Hematopoietic multipotent progenitor cell treated with erythropoietin and hydrocortisone succinate and interleukin-3 and kit ligand, for 8 days (in vitro differentiated cells): ENCODE measurements at places on chromosomes 12 and 14.
A peak's percentile ranks its signal among the peaks of the same experiment; 100 is the strongest.

DNA sequence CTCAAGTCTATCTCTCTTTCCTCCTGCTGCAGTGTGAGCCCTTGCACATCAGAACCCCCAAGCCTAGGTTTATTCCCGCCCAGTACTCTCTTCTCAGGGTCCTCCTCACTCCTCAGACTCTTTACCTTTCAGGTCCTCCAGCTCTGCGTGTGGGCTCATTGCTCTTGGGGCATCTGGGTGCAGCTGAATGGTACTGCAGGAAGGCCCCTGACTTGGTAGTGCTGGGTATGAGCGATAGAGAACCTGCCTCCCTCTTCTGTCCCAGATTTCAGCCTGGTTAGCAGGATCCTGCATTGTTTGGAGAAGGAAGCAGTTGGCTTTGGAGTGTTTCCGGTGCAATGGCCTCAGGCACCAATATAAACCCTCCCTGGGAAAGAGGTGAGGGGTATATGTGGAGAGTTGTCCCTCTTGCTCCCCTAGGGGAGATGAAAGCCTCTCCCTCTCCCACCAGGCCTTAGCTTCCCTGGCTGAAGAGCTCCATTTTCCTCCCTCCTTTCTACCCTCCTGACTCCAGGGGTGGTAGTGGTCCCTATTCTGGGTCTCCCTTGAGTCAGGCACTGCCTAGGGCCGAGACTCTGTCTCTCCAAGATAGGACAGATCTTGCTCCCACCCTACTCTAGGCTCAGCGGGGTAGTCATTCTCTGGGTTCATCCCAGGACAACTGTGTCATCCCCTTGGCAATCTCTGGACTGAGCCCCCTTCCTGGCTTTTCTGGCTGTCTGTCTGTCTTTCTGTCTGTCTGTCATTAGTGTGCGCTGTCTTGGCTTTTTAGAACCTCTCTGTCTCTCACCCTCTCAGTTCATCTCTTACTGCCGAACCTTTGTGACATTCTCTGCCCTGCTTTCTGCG is 3.8 kb downstream of the LRP1 start:
- peak; percentile 23 for DNase-seq

GRCh38 chr12:94571556-94571955 is 78.8 kb downstream of the TMCC3 start:
- no peak for DNase-seq

GRCh38 chr14:69049675-69050074 is 70.6 kb upstream of the ACTN1 start:
- no peak for DNase-seq

- DNase-seq: no peak
Measured at GRCh38 chr12:3533703-3534386, 42.8 kb downstream of the PRMT8 start.

GRCh38 chr14:22579236-22579635 is 9.8 kb downstream of the DAD1 start:
- peak; percentile 45 for DNase-seq

DNA sequence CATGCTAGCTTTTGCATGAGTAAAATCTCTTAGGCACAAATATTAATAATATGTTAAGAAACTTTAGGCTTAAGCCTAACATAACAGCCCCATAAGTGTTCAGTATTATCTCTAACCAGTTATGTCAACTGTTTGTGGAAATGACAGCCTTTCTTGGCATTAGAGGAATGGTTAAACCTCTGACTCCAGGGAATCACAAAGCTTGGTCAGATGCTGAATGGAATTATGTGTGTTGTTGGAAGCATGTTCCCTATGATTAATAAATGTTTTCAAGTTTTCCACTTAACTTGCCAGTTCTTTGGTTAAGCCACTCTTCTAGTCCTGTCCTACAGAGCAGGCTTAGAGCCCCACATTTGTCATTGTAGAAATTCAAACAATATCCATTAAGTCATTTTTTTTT is 17.0 kb downstream of the PSEN1 start:
- no peak for DNase-seq

GRCh38 chr14:96735526-96735925 is 61.7 kb upstream of the VRK1 start:
- no peak for DNase-seq

GRCh38 chr12:67927324-67927723 is 61.9 kb upstream of the IFNG-AS1 start:
- DNase-seq: no peak

DNA sequence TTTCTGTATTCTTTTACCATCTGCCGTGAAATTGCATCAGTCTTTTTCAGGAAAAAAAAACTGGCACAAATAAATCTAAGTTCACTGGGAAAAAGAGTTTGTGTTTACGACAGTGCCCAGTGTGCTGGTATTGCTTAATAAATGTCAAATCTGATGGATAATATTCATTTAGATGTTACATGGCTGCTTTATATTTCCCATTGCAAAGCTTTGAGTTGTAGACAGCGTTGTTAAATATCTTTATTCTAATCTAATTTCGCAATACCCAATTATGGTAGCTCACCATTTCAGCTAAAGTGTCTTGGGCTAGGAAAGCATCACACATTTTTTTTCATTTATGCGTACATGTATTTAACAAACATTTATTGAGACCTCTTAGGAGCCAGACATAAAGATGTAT is 1994.5 kb upstream of the FLRT2 start:
- no peak for DNase-seq

DNA sequence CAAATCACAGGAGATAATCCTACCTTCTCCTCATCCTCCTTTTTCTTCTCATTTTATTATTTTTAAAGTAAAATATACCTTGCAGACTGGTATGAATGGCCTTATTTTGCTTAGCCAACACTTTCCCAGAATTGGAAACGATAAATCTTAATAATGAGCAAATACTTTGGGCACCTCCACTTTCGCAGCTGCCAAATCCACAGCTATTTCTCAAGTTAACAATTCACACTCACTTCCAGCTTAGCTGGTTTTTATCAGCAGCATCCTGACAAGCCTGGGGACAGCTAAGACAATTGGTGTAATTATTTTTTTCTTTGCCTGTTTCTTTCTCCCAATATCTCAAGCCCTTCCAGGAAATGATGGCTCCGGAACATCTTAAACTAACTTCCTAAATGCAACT is 867.5 kb upstream of the TMEM132C start:
- DNase-seq: no peak

GRCh38 chr12:13127444-13127843 is 24.0 kb upstream of the GSG1 start:
- DNase-seq: no peak

GRCh38 chr14:72892879-72893635 is 844 bp downstream of the DPF3 start:
- no peak for DNase-seq

DNA sequence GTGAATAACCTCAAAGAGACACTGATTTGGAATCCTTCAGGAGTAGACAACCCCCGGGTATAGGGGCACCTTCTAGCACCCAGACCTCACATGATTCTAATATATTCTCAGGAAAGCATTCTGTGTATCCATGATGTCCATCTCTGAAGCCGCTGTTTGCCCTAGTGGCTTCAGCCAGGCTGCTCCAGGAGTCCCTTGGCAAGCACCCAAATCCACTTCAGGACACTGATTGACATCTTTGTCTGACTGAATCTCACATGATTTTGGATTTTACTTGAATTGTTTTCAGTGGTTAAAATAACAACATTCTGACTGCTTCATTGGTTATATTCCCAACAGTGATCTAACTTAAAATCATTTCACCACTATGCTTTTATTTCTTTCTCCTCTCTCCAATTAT is 390.5 kb upstream of the CLEC14A start:
- no peak for DNase-seq

GRCh38 chr12:23236811-23237210 is 611.8 kb downstream of the ETNK1 start:
- DNase-seq: no peak

DNA sequence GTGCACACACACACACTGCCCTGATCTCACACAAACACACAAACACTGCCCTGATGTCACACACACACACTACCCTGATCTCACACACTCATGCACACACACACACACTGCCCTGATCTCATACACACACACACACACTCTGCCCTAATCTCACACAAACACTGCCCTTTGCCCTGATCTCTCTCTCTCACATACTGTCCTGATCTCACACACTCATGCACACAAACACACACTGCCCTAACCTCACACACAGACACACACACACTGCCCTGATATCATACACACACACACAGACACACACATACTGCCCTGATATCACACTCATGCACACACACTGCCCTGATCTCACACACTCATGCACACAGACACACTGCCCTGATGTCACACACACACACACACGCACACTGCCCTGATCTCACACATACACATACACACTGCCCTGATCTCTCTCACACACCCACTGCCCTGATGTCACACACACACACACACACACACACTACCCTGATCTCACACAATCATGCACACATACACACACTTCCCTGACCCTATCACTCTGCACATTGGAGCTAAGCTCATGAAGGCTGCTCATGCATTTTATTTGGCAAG is 97.6 kb upstream of the DIO3 start:
- no peak for DNase-seq

DNA sequence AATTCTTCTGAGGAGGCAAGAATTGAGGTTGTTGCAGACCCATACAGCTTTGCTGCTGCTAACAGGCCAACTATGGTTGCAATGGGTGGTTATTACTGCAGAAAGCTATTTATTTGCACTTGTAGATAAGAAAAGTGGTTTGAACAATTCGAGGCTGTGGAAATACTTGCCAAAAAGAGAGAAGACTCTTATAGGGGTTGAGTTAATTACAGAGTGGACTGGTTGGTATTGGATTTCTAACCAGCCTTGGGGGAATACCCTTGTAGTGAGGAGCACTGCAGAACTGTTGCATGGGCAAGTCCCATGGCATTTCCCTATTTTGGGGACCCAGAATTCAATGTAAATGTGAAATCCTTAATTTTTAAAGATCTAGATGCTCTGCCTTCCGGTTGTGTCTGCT is 120.5 kb downstream of the KCNMB4 start:
- no peak for DNase-seq

DNA sequence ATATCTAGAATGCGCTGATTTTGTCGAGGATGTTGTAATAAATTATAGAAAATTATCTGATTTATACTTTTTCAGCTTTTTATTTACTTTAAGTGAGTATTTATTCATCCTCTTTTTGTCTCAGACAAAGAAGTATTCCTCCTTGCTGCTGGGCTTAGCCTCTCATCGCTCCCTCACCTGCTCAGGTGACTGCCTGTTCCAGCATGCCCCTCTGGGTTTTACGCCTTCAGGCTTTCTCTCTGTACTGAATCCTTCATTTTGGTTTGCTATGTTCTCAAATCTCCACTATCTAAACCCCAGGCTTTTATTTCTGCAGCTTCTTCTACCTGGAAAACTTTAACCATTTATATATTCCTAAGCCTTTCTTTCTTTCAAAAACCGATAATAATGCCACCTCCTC is 1650.9 kb upstream of the SEL1L start:
- DNase-seq: no peak

DNA sequence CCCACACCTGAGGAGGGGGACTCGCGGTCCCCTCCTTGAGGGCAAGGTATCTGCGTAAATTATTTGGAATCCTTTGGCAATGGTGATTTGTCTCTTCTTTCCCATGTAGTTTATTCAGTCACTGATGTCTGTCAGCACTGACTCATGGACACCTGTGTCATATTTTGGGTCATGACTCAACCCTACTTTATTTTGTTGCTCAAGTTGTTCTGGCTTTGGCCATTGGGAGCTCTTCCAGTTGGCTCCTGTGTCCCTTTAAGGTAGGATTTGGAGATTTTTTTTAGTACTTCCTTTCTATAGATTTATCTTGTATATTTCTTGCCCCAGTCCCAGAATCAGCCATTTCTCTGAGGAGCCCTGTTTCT is 47.4 kb upstream of the C14orf180 start:
- DNase-seq: no peak

DNA sequence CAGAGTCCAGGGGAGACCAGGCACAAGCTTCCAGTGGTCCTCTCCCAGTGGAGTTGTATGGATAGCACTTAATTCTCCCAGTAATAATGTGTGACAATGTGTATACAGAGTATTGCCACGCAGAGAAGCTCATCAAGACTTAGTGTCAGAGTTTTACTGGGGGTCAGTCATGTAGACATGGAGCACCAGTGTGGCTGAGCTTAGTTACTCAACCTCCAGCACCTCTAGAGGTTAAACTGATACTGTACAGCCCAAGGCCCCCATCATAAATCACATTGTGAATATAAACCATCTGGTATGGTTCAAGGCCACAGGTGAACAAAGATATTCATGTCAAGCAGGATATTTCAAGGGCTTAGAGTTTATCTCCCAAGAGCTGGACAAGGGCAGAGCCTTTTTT is 378.1 kb upstream of the TMPO start:
- DNase-seq: no peak

- peak; percentile 26 for DNase-seq
Measured at GRCh38 chr14:50308363-50308915, 3.6 kb downstream of the L2HGDH start.

- DNase-seq: no peak
Measured at GRCh38 chr12:92080911-92081285, 64.7 kb downstream of the BTG1 start.

GRCh38 chr12:1474041-1474573 is 120.3 kb downstream of the FBXL14 start:
- DNase-seq: peak; percentile 41

DNA sequence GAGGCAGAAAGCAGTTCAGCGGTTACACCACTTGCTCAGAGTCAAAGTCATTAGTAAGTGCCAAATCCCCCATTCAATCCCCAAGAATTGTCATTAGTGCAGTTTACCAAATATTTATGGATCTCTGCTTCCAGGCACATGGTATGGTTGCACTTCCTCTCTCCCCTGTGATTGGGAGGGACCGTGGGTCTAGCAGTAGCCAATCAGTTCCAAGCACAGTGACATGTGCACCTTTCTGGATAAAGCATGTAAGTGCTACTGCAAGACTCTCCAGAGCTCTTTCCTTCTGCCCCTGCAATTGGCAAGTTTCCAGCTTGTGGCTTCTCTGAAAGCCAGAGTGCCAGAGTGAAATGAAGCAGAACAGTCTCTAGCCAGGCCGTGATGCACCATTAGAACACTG is 85.3 kb upstream of the FLRT2 start:
- peak; percentile 2 for DNase-seq

DNA sequence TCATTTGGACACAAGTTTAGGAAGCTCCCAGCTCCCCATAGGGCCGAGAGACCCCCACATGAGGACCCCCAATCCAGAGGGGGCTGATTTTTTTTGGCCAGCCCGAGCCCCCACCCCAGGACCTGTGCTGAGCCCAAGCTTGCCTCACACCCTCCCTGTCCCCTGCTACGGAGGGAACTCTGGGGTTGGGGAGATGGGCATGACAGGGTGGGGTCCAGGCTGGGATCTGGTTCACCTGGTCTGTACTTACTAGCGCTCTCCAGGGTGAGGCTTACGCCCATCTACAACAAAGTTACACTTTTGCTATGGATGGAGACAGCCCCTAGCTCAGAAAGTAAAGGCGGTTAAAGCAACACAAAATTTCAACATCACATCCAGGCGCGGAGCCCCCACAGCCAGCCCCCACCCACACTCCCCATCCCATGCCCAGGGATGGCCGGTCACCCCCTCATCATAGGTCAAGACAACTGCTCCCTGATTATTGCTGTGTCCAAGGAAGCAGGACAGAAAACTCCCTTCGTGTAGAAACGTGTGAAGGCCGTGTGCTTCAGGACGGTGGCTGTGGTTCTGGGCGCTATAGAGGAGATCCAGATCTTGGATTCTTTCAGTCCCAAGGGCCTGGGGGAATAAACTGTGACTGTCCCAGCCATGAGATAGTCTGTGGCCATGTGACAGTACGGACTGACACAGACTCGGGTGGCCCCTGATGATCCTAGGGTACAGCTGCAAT is 10.7 kb downstream of the SLC25A29 start:
- DNase-seq: no peak

- no peak for DNase-seq
Measured at GRCh38 chr12:57118711-57119271, 7.6 kb upstream of the STAT6 start.

- DNase-seq: no peak
Measured at GRCh38 chr12:124210991-124211577, 83.8 kb upstream of the RFLNA start.
